Activated CD4-positive, CD25-positive, alpha-beta regulatory T cell (primary cell): ENCODE measurements at places on chromosomes 6 and 20.

DNA sequence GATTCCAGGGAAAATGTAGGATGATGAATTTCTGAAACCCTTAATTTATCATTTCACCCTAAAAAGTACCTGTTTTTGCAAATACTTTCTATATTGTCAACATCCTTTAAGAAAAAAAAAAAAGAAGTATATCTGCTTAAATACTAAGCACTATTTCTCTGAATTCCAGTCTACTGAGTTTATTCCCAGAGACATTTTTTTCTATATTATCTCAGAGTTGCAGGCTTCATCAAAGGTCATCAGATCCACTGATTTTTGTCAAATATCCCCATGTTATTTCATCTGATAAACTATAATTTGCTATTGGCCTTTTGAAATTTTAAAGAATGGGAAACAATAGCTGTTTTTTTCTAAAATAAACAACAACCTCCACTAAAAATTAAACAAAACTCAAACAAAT is 357.6 kb upstream of the ID4 start:
- DNase-seq = no peak

- DNase-seq = no peak
Measured at GRCh38 chr6:138724015-138724414, 49.6 kb upstream of the CCDC28A start.

GRCh38 chr6:157137501-157137900 is 185.8 kb downstream of the TMEM242 start:
- no peak for DNase-seq

DNA sequence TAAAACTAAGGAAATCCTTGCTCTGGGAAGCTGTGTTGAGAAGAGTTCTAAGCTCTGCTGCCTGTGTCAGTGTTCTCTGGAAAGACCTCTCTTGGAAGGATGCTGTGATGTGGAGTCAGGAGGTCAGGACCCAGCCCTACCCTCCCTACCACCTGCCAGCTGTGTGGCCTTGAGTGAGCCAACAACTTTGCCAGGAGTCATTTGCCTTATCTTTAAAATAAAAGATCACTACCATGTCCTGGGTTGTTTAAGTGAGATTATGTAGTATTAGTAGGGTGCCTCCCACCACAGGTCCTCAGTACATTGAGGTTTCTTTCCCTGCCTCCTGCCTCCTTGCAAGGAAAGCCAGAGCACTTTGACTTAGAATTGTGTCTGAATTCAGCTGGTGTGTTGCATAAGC is 64.9 kb downstream of the FOXO3 start:
- DNase-seq = no peak

- DNase-seq = no peak
Measured at GRCh38 chr6:135434095-135434494, 63.4 kb downstream of the AHI1 start.

DNA sequence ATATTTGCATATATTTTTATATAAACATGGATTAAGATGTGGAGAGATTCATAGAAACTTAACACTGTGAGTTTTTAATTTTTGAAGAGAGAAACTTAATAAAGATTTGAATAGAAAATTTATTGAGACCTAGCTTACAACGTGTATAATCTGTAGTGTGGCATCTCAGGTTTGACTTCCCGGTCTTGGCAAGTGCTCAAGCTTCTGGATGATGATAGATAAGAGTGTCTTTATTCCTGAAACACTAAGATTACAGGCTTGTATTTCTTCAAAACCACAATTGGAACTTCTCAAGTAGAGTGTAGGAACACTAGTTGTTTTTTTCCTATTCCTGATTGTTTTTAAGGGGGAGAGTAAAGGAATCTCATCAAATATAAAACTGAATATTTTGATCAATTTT is 64.6 kb upstream of the NOTCH4 start:
- no peak for DNase-seq

DNA sequence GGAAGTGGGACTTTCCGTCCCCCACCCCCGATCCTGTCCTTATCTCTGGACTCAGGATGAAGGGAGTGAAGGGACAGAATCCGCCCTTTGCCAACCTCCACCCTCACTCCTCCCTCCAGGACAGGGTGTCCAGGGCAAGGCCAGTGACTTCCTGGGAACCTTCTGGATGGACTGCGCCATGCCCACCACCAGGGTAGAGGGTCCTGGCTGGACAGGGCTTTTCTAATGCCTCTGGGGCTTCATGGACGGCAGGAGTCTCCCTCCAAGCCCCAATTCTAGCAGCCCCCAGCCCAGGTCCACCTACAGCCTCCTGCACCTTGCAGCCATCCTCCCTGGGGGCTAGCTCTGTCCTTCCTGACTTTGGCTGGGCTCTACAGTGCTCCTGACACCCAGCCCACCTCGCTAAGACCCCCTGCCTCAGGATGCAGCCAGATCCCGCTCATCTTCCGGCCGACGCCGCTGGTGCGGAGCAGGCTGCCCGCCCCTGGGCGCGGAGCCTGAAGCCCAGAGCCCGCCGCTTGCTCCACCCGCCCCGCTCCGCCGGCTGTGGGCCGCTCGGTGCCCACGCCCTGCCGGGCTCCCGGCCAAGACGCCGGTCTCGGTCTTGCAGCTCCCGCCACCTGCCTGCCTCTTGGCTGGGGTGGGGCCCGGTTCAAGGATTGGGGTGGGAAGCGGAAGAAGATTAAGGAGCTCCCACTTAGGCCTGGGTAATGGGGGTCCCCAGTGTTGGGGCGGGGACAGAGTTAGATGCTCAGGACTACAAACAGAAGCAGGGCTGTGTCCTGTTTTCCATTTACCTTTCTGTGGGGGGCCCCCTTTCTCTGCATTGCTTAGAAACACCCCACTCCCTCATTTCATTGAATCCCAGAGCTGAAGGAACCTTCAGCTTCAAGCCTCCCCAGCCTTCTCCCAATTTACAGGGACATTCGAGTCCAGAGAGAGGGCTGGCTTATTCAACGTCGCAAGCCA is 72.8 kb downstream of the MDGA1 start:
- no peak for DNase-seq

- no peak for DNase-seq
Measured at GRCh38 chr6:87494761-87495422, 22.1 kb downstream of the SLC35A1 start.

GRCh38 chr6:89489078-89489477 is 56.1 kb downstream of the ANKRD6 start:
- DNase-seq = no peak
